Substantia nigra (tissue), 51 donors: ENCODE measurements at places on chromosomes 1 and 21.

GRCh38 chr1:53617382-53617781 is 121.6 kb downstream of the GLIS1 start:
- DNase-seq: no peak

DNA sequence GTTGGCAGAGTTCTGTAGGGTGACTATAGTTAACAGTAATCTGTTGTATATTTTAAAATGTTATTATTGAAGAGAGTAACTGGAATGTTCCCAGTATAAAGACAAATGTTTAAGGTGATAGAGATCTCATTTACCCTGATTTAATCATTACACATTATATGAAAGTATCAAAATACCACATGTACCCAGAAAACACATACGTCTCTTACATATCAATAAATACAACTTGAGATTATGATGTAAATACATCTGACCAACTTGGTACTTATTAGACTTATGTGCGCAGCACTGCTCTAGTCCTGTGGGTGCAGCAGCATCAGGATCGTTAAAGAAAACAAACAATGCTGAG is 670 bp upstream of the PARK7 start:
- DNase-seq: no peak

DNA sequence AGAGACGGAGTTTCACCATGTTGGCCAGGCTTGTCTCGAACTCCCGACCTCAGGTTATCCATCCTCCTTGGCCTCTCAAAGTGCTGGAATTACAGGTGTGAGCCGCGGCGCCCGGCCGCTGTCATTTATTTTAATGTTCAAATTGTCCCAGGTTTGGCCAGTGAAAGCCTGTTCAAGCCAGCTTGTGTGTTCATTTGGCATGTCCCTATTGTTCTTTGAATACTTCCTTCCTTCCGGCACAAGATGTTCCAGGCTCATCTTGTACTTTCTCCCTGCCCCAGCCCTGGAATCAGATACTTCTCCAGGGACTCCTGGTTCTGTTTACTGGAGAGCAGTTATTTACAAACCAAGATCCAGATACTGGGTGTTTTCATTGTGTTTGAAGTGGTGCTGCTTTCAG is 37.0 kb downstream of the ZBTB8B start:
- DNase-seq: no peak

DNA sequence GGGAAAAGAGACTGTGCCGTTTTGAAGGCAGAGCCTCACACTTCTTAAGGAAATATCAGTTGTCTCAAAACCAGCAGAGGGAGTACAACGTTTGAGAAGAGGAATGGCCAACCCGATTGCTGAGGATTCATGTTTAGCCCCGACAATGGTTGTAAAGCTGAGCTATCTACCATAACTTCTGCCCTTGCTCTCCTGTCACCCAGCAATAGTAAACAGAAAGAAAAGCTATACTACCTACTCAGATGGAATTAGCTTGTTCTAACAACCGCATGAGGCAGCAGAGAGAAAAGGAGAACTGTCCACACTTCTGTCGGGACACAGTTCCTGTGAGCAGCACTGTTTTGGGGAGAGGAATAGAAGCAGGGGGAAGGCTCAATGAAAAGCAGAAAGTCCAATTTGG is 91.2 kb downstream of the SLC45A1 start:
- DNase-seq: no peak

DNA sequence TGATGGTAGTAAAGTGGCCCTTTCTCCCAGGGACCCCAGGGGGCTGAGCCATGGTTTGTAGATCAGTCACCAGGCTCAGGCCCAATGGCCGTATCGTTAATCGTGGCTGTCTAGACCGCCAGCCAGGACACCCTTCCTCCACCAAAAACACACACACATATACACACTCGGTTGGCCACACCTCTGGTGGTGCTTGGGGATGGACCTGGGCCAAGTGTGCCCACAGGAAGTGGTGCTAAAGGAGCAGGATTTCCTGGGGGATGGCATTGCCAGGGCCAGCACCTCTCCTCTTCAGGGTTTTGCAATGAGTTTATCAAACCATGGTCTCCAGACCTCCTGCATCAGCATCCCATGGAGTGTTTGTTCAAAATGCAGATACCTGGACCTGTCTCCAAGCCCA is 36.2 kb downstream of the CITED4 start:
- no peak for DNase-seq

DNA sequence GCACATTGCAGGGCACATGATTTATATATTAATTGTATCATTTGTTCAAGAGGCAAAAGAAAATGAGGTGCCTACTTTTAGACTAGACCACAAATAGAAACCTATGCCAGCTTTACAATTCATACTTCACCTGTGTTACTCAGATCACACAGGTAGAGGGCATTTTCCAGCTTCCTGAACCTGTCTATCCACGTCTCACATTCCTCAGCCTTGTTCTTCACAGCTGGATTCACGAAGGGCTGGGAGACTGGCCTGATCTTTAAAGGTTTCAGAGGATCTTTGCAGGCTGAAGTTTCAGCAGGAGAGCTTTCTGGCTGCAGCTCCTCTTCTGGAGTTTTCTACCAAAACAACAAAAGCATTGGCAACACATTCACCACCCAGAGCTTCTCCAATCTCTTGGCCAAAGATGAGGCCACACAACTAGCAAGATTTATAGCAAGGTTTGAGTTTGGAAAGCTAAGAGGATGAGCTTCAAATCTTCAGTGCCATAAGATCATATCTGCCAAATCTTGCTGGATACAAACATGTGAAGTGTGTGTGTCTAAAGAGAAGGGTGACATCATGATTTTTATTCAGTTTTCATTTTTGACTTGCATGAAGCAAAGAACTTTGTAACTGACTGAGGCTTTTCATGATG is 71.0 kb upstream of the CYP2J2 start:
- no peak for DNase-seq

DNA sequence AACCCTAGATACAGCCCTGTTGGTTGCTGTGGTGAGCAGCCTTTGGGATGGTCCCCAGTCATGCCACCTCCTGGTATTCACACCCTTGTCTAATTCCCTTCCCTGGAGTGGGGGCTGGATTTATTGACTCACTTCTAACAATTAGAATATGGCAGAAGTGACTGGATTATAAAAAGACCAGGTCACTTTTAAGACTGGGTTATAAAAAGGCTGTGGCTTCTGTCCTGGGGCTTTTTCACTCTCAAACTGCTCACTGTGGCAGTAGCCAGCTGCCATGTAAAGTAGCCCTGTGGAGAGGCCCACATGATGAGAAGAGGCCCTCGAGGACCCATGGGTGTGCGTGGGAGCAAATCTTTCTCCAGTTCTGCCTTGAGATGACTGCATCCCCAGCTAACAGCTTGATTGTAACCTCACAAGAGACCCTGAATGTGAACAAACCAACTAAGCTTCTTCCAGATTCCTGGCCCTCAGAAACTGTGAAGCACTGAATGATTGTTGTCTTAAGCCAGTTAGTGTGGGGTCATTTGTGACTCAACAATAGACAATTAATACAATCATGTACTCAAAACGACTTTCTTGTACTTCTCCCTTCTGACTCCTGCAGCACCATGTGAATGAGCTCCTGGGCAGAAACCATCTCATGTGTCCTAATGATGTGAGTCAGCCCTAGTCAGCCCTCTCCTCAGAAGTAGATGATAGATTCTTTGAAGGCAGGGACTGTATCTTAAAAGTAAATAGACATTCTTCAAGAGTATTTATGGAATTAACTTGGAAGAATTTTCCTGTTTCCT is 234.9 kb downstream of the TNR start:
- no peak for DNase-seq

- no peak for DNase-seq
Observed at GRCh38 chr1:97902067-97902466, 18.8 kb downstream of the DPYD start.
